Cardiac muscle cell (in vitro differentiated cells and primary cell): ENCODE measurements at places on chromosomes 11 and 22.

GRCh38 chr11:2668876-2669275, 30.9 kb downstream of the KCNQ1OT1 start:
- no peak for DNase-seq

DNA sequence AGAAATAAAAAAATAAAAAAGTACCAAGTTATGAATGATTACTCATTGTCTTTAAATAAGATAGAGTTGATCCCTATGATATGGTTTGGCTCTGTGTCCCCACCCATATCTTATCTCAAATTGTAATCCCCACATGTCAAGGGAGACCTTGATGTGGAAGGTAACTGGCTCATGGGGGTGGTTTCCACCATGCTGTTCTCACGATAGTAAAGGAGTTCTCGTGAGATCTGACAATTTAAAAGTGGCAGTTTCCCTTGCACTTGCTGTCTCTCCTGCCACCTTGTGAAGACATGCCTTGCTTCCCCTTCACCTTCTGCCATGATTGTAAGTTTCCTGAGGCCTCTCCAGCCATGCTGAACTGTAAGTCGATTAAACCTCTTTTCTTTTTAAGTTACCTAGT, 18.8 kb downstream of the QSER1 start:
- no peak for DNase-seq

DNA sequence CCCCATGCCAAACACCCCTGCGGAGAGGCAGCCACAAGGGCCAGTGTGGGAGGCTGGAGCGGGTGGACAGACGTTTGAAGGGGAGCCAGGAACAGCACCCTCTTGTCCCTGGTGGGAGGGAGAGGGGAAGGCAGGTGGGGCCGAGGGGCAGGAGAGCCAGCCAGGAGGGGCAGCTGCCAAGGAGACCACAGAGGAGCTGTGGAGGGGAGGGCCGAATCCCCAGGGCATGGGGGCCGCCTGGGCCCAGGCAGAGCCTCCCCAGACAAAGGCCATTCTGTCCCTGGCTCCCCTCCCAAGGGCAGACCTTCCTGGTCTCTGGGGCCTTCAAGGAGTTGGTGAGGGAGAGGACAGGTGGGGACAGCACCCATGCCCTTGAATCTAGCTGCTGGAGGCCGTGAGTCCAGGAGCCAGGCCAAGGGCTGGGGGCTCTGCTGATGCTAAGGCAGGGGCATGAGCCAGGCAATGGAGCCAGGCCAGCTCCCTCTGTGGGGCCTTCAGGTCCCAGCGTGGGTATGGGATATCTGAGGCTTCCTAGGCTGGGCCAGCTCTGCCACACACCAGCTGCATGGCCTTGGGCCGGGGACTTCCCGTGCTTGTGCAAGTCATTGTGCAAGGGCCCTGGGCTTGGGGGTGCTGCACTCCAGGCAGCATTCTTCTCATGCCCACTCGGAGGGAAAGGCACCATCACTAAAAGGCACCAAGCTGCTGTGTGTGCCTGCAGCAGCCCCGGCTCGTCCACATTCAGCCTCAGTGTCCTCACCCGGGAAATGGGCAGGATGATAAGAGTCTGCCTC, 11.4 kb downstream of the EMID1 start:
- DNase-seq: peak; percentile 74

GRCh38 chr22:47175151-47176025, 412.9 kb downstream of the TBC1D22A start:
- no peak for DNase-seq
